ENCODE measurements at places on chromosomes 7 and 10. TPM values are rescaled to one million over a fixed set of nuclear protein-coding genes. Genes with fewer than 3 reads are reported as not detected.
A peak's percentile ranks its signal among the peaks of the same experiment; 100 is the strongest.

SYT15 gene
- total RNA-seq: 0.05 TPM

GRCh38 chr7:35026150-35026549 lies 11.1 kb downstream of the DPY19L1 start:
- DNase-seq: peak; percentile 18

DNA sequence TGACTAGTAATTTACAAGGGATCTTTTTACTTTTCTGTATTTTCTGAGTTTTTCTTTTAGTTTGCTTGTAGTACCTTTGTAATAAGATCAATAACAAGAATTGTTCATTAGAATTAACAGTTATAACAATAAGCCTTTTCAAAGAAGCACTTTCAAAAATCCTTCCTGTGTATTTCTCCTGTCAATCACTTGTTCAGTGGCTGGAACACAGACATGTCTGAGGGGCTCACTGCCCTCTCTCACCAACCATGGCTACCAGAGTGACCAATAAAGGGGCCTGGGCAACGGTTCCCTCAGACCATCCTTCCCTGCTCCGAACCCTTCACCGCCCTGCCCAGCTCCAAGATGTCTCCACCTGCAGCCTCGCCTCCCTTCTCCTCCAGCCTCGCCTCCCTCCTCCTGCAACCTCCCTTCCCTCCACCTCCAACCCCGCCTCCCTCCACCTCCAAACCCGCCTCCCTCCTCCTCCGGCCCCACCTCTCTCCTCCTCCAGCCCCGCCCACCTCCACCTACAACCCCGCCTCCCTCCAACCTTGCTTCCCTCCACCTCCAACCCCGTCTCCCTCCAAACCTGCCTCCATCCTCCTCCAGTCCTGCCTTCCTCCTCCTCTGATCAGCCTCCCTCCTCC lies 353.4 kb downstream of the TNS3 start:
- no peak for DNase-seq

- no peak for DNase-seq
Observed at GRCh38 chr10:6047847-6048246, 14.3 kb downstream of the IL2RA start.

DNA sequence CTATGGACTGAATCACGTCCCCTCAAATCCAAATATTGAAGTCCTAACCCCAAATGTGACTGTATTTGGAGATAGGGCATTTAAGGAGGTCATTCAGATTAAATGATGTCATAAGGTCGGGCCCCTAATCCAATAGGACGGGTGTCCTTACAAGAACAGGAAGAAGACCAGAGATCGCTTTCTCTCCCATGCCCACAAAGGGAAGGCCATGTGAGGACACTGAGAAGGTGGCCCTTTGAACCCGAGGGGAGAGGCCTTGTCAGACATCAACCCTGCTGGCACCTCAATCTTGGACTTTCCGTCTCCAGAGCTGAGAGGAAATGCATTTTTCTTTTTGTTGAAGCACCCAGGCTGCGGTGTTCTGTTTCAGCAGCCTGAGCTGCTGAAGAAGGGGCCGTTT lies 72.3 kb upstream of the KLF6 start:
- DNase-seq: no peak

DNA sequence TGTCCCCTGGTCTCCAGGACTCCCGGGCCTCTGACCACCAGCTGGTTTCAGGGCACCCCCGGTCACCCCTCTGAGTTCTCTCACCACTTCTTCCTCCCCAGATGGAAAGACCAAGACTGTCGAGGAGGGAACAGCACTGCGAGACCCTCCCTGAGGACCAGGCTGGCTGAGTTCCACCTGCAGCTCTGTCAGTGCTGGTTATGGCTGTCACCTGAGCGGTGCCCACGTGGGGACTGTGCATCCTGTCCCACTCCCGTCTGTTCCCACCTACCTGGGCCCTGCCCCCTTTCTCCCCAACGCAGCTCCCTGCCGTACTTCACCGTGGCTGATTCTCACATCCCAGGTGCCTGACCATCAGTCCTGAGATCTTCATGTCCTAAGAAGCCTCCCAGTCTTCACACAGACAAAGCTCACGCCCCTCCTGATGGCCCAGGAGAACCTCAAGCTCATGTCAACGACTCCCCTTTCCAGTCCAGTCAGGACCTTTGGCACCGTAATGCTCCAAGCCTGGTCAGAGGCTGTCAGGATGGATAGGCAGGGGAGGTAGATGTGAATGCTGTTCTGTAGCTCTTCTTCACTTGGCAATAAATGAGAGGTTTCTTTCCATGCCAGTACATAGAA lies 159.7 kb downstream of the USP6NL start:
- DNase-seq: no peak

DNA sequence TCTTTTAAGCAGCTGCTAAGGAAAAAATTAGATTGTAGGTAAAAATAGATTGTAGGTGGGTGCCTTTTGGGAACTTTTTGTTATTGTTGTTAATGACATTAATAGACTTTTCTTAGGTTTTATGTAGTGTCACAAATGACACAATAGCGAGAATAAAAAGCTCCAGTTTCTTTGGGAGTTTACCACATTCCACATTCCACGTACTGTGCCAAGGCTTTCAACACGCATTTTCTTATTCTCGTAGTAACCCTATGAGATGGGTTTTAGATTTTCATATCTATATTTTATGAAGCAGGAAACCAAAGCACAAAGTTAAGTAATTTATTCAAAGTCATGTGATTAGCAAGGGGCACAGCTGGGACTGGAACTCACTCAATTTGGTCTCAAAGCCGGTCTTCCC lies 103.8 kb downstream of the XRCC2 start:
- DNase-seq: no peak

DNA sequence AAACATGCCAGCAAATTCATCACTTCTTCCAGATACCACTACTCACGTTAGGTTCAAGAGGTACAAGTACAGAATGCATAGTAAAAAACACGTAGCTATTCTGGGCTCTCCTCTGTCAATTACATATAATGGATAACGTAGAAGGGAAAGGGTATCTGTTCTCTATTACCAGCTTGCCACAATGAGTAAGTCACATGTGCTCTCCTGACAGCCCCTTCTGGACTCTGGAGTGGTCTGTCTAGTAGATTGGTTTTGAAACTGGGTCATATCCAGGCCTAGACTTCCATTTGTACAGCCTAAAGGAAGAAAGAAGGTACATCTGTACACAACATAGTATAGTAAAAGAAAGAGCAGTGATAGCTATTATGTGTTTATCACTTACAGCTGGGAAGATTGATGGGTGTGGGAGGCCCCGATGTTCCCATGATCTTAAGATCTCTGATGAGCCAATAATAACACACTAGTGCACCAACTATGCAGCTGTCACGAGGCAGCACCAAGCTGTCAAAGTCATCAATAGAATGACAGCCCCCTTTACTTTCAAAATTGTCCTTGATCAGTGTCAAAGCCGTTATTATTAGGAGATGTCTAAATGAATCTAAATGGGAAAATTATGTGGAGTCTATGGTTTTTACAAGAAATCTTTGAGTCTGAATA lies 161.9 kb upstream of the AGK start:
- DNase-seq: no peak

Measured in M059J (cell line).